ENCODE measurements at places on chromosomes 11 and 22. TPM values are rescaled to one million over a fixed set of nuclear protein-coding genes. Genes with fewer than 3 reads are reported as not detected.

GRCh38 chr11:96393753-96394348 lies 4.0 kb downstream of the JRKL start:
- no peak for DNase-seq

DNA sequence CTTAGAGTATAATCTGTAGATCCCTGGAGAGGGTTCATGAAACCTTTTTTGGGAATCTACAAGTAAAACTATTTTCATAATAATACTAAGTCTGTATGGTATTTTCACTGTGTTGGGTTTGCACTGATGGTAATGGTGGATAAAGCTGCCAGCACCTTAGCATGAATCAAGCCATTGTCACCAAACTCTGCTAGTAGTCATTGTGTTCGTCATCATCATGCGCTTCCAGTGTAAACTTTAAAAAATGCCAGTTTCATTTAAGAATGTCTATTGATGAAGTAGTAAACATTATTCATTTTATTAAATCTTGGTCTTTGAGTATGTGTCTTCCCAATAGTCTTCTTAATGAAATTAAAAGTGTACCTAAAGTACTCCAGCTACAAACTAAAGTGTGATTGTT lies 15.0 kb downstream of the ALKBH3 start:
- DNase-seq = no peak

RIC3 gene
- 34.4 TPM for total RNA-seq

DNA sequence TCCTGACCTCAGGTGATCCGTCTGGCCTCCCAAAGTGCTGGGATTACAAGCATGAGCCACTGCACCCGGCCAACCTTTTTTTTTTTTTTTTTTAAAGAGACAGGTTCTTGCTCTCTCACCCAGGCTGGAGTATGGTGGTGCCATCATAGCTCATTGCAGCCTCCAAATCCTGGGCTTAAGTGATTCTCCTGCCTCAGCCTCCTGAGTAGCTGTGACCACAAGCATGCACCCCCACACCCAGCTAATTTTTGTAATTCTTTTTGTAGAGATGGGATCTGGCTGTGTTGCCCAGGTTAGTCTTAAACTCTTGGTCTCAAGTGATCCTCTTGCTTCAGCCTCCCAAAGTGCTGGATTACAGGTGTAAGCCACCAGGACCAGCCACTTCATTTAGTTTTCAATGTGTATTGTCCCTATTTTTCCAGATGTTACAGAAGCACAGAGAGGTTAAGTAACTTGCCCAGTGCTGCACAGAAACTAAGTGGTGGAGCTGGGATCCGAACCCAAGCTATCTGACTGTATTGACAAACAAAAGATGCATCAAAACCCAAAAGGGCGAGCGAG lies 55.6 kb upstream of the GRK3 start:
- no peak for DNase-seq

- no peak for DNase-seq
Measured at GRCh38 chr11:19666951-19667350, 45.7 kb upstream of the NAV2 start.

GRCh38 chr22:26968859-26969523 lies 311.6 kb downstream of the MIAT start:
- DNase-seq = no peak

DNA sequence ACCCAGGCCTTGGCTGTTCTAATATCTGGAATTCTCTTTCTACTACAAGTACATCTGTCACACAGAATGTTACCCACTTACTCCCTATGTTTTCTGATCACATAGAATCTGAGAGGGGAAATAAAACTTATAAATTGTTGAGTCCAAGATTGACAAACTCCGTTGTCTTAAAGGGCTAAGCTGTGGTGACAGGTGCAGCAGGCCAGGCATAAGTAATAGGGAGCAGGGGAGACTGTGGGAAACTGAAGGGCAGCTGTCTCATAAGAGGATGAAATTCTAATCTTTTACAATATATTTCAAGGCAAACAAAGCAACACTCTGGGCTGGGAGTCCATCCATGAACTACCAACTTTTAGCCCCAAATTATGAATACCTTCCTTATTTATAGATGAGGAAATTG lies 133.9 kb downstream of the SLC1A2 start:
- DNase-seq = no peak

Measured in glutamatergic neuron (in vitro differentiated cells).